ENCODE measurements at places on chromosomes 5 and 9. TPM values are rescaled to one million over a fixed set of nuclear protein-coding genes. Genes with fewer than 3 reads are reported as not detected.

Gene LHX3
- total RNA-seq, result 0.09 TPM

Gene TCOF1
- total RNA-seq, result 86.3 TPM

Gene TNFAIP8
- total RNA-seq, result 21.4 TPM

Gene C8G
- 1.3 TPM for total RNA-seq

Gene TAF11L5
- not detected for total RNA-seq

Gene DBH
- total RNA-seq, result not detected

Gene FREM1
- total RNA-seq, result not detected

Gene SPATA31C1
- total RNA-seq, result not detected

Gene CDC20B
- total RNA-seq, result 0.07 TPM

Gene ACSL6
- total RNA-seq, result 0.03 TPM
